ENCODE measurements at places on chromosomes 2 and 18.

DNA sequence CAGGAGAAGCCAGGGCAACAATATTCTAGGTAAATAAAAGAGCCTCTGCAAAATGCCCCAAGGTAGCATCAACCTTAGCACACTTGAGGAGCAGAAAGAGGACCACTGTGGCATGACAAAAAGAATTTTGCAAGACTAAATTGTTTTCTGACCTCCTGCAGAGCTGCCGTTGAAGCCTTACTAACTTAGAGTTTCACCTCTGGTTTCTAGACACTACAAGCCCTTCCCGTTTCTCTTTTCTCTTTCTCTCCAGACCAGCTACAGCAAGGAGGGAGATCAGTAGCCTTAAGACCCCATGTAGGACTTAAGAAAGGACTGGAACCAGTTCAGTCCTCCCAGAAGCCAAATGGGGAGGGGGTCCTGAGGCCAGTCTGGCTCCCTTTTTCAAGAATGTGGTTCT is 73.3 kb upstream of the SP3 start:
- DNase-seq, result no peak

DNA sequence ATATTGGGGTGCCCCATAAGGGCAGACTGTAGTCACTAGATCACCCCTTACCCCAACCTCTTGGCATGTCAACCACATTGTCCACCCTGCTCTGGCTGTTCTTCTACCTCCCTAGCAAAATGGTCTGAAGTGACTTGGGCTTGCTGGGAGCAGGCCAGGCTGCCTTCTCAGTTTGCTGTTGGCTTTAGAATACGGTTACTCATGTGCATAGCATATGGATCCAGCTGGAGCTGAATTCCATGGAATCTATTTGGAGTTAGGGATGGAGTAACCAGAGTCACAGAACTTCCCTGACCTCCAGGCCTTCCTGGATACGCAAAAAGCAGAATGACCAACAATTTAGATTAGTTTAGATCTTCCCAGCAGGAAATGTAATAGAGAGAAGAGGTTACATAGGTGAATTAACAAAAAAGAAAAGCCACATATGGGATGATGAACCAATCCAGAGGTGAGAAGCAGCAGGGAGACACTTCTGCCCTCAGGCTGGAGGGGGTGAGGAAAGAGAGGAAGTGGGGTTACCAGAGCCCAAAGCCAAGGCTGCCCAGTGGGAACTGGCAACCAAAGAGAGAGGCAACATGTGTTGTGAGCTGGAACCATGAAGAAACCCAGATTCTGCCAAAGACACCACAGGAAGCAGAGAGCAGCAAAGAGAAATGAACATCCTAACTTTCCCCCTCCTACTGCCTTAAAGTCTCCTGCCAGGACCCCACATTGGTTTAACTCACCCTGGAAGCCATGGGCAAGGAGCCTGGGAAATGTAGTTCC is 26.1 kb downstream of the PKDCC start:
- DNase-seq, result no peak

DNA sequence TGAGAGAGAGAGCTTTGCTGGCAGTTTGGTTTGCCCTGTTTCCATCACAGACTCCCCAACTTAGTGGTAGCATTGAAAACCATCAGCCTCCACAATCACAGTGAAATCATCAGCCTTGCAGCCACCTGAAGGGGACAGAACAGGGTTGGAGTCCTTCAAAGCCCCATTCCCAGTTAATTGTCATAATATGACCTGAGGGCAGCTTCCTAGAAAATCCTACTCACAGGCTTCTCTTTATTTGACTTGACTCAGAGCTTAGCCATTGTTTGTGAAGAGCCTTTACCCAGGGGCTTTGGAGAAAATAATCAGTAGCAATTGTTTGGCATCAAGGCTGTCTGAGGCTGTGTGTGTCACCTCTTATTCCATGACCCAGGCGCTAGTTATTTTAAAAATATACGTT is 308.7 kb downstream of the CBLN2 start:
- peak; percentile 33 for DNase-seq

DNA sequence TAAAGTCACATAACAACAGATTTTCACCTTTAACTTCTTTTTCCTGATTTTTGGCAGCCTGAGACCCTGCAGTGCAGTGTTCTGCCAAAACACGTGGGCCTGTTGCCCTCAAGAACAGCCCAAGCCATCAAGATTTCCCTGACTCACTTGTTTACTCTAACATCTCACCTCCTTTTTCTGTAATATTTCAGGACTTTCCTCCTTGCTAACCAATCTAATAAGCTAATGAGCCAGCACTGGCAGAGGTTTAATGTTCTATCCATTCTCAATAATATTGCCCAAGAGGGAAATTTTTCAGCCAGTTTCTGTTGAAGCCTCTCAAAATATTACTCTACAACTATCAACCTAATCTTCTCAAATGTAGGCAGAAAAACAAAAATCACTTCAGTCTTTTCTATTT is 635.2 kb downstream of the DPP10 start:
- no peak for DNase-seq

GRCh38 chr2:16869711-16870110 is 204.1 kb upstream of the CYRIA start:
- DNase-seq, result no peak

DNA sequence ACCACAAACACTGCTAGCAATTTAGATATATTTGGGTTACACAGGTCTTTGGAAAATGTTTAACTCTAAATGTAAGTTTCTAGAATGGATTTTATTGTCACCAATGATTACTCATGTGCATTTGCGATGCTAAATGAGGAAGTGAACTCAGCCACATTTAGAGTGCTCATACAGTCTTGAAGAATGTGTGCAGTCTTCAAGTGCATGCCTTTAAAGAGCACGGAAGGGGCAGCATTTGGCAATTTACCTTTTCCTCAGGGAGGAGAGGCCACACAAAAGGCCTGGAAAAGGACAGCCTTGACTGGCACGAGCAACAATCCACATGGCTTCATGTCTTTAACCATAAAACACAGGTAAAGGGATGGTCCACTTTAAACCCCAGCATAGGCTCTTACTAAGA is 78.5 kb upstream of the STK17B start:
- no peak for DNase-seq

DNA sequence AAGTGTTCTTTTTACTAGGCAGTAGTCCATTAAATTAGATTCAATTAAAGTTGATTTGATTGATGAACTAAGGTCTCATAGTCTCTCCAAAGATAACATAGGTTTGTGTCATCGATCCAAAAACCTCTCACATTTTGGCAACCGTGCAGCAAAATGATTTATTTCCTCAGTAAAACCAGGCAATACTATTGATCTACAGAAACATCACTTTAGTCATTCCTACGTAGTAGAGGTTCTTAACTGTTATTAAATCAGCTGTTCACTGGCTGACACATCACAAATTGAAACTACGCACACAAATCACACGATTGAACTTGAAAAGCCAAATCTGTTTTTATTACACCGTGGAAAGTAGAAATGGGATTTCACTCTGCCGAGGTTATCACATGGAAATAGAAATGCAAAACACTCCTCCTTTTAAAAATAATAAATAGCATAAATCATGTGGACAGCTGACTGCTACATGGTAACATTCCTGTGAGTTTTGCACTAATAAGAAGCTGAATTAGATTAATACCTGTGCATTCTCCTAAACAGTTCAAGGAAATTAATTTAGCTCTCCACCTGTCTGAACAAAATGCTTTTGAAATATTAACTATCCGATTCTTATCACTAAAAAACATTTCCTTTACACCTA is 262.5 kb downstream of the CDH20 start:
- no peak for DNase-seq

DNA sequence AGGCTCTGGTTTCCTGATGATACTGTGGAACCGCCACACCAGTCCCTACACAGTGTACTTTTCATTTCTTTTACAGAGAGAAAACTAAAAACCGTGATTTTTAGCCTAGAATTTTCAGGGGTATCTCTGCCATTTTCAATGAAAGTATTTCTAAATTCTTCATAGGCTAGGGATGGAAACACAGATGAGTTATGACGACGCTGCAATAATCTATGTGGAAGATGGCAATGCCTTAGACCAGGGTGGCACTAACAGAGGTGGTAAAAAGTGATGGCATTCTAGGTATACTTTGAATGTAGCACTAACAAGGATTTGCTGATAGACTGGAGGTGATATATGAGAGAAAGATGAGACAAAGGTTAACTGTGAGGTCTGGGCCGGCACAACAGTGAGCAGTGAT is 56.5 kb downstream of the TTC21B start:
- no peak for DNase-seq

GRCh38 chr2:647691-648231 is 29.4 kb downstream of the TMEM18 start:
- DNase-seq, result no peak

GRCh38 chr2:95018301-95018700 is 7.2 kb upstream of the MAL start:
- no peak for DNase-seq

DNA sequence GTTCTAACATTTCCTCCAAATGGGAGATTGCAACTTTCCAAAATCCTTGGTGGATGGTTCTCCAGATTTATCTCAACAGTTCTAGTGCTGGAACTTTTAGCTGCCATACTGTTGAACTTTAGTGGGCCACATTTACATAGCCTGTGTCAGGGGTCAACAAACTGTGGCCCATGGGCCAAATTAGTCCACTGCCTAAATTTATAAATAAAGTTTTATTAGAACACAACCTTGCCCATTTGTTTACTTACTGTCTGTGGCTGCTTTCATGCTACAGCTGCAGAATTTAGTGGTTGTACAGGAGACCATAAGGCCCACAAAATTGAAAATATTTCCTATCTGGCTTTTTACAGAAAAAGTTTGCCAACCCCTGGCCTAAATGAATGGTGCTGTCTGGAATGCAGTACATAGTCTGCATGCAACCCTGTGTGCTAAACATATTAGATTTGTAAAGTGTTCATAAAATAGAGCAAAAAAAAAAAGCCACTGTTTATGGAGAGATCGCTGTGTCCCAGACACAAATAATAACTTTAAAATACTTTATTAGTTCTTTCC is 30.3 kb downstream of the MGAT5 start:
- no peak for DNase-seq

DNA sequence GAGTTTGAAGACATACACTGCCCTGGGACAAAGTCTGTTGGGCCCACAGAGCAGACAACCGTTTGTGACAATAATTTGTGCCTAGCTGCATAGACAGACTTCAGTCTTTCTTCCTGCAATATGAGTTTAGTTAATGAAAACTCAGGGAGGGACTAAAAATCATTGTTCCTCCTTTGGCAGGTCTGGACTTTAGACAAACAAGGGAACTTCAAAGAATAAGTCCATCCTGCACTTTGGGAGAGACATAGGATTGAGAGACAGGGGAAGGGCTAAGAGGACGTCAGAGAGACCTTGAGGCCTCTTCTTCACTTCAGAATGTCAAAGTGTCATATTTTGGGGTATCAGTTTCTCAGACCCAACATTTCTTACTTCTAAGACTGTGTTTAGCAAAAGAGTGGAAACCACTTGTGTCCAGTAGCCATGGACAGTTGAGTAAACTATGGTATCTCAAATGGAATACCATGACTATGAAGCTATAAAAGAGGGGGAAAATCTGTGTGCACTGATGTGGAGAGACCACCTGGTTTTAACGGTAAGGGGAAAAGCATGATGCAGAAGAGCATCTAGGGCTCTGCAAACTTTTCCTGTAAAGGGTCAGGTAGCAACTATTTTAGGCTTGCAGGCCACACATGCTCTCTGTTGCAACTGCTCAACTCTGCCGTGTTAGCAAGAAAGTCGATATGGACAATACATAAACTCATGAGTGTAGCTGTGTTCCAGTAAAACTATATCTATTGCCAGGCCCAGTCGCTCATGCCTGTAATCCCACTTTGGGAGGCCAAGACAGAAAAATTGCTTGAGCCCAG is 217.8 kb upstream of the SH3BP4 start:
- DNase-seq, result no peak

GRCh38 chr18:79471046-79471445 is 75.3 kb downstream of the NFATC1 start:
- DNase-seq, result peak; percentile 18

DNA sequence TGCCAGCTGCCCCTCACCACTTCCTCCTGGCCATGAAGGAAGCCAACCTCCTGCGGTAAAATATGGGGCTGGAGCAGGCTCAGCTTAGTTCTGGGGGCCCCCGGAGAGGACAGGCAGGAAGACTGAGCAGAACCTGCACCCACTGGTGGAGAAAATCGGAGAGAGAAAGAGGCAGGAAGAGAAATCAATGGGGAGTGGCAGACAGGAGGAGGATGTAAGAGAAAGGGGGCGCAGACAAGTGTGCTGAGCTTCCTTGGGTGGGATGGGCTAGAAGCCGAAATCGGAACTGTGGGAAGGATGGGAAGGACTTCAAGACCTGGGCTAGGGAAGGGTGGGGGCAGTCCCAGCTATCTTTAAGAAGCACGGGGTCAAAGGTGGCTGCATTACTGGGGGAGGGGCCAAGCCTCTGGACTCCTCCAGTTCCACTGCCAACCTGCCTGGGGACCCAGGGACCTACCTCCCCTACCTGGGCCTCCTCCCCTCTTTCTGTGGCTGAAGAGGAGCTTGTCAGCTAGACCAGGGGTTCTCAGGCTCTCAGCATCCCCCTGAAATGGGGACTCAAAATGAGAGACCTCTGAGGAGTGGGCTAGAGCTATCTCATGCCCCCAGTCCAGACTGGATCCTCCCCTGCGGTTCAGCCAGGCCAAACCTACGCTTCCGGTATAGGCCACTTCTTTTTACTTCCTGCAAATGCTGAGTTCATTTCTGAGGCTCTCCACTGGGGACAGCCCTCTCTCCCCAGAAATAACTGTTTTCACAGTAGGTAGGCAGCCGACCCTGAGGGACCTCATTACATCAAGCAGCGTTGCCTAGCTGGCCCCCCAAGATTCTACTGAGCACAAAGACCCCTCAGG is 33.6 kb upstream of the B3GNT7 start:
- no peak for DNase-seq

- DNase-seq, result no peak
Measured at GRCh38 chr2:163086940-163087339, 248.4 kb upstream of the KCNH7 start.

DNA sequence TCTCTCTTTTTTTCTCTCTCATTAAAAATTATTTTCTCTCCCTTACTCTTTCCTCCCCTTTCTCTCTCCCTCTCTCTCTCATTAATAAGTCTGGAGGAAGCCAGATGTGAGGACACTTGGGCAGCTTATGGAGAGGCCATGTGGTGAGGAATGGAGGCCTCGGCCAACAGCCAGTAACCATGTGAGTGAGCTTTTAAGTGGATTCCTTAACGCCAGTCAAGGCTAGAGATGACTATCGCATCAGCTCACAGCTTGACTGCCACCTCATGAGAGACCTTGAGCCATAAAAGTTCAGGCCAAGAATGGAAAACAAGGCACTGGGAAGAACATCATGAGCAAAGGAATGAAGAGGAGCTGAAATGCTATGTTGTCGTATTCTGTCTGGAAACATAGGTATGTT is 39.1 kb downstream of the ETAA1 start:
- no peak for DNase-seq

- DNase-seq, result no peak
Measured at GRCh38 chr18:9619545-9619944, 5.2 kb upstream of the PPP4R1 start.
